GM03348 (cell line): ENCODE measurements at places on chromosomes 12 and 14.

- peak; percentile 70 for DNase-seq
These were observed 343 bp upstream of the NOVA1 start for GRCh38 chr14:26598081-26598671.

GRCh38 chr14:77007975-77008421 is 20.5 kb downstream of the IRF2BPL start:
- DNase-seq: no peak

- peak; percentile 23 for DNase-seq
These were observed 58.1 kb upstream of the RMST start for GRCh38 chr12:97404543-97404942.

GRCh38 chr12:28498850-28499249 is 308.6 kb downstream of the CCDC91 start:
- no peak for DNase-seq

DNA sequence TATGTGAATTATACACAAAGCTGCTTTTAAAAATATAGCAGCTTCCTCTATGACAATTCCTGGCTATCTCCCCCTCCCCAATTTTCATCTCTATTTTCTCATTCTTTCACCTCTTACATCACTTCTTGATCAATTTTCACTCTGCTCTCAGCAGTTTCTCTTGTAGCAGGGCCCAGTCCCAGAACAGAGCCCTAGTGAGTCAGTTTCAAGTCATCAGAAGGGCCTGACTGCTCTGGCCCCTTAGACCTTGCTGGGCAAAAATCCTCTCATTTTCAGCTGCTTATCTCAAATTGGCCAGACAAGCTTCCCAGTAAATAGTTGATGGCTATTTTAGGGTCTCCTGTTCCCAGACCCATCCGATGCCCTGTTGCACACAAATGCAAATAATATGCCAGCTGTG is 101.4 kb downstream of the TTC7B start:
- peak; percentile 45 for DNase-seq

DNA sequence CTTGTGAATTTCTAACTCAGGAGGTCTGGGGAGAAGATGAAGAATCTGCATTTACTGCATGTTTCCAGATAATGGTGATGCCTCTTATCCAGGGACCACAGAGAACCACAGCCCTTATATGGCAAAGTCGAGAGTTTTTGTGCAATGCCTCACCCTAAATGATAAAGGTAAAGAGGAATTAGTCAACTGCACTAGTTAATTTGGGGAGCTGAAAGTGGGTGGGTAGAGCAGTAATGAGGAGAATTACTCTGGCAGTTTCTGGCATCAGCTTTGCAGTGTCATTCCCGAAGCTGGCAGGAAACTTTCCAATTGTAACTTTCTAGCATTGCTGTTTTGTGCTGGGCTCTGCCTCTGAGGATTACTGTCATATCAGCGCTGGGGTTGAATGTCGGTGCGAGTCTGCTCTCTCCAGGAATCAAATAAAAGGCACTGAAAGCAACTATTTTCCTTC is 10.3 kb downstream of the EGLN3 start:
- no peak for DNase-seq

- no peak for DNase-seq
These were observed 37.1 kb downstream of the MDM2 start for GRCh38 chr12:68844788-68845695.

- DNase-seq: no peak
These were observed 211.0 kb upstream of the FAR2 start for GRCh38 chr12:28938056-28938455.

GRCh38 chr12:59055204-59055860 is 135.0 kb upstream of the LRIG3 start:
- DNase-seq: peak; percentile 36

DNA sequence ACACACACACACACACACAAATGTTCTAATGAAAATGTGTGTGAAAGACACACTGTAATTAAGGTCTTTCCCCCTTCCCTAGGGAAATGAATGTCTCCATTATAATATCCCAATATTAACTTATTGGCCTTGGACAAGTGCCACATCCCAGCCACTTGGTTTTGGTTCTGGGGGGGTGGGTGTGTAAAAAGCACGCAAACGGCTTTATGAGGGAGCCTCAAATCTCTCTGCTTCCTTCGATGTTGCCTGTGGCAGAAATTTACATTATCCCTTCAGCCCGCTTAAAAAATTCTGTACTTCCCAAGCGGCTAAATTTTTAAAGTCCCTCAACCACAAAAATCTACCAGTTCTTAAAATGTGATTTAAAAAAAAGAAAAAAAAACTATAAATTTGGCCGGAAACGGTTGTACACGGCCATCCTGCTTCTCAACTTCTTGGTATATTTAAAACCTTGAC is 432 bp downstream of the C14orf93 start:
- DNase-seq: no peak

GRCh38 chr14:54085841-54086240 is 129.2 kb upstream of the BMP4 start:
- DNase-seq: no peak

GRCh38 chr12:32170437-32170998 is 63.9 kb downstream of the BICD1 start:
- no peak for DNase-seq

- peak; percentile 82 for DNase-seq
These were observed 17.6 kb upstream of the RNASE3 start for GRCh38 chr14:20873370-20874177.
